ENCODE measurements at places on chromosomes 4 and X.

GRCh38 chr4:20393486-20394100 is 141.9 kb downstream of the SLIT2 start:
- DNase-seq, result no peak

DNA sequence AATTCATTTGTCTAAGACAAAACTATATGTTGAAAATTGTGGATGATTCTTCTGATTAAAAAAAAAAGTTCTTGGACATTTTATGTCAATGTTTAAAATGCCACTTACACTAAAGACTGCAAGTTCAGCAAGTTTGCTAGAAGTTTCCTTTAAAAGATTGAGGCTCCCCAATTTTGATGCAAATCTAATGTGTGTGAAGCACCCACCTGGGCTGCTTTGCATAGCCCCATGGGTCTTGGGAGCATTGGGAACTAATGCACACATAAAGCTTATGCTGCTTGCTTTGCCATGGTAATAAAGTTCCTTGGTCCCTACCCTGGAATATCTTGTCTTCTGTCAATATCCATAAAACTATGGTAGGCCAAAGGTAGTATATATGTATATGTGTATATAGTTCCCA is 725.9 kb upstream of the GRID2 start:
- no peak for DNase-seq

DNA sequence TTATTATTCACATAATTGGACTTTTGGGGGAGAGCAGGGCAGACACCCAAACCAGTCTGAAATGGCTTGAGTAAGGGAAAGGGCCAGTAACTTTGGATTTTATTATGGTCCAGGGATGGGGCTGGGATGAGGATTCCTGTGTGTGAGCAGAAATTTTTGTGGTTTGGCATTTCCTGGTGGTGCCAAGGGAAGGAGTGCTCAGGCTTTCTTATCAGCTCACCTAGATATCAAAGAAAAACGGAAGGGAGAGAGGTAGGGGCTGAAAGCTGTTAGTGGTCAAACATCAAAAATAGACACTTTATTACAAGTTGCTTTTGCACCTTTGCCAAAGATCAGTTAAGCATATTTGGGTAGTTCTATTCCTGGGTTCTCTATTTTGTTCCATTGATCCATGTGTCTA is 128.5 kb upstream of the DIPK2B start:
- DNase-seq, result no peak

DNA sequence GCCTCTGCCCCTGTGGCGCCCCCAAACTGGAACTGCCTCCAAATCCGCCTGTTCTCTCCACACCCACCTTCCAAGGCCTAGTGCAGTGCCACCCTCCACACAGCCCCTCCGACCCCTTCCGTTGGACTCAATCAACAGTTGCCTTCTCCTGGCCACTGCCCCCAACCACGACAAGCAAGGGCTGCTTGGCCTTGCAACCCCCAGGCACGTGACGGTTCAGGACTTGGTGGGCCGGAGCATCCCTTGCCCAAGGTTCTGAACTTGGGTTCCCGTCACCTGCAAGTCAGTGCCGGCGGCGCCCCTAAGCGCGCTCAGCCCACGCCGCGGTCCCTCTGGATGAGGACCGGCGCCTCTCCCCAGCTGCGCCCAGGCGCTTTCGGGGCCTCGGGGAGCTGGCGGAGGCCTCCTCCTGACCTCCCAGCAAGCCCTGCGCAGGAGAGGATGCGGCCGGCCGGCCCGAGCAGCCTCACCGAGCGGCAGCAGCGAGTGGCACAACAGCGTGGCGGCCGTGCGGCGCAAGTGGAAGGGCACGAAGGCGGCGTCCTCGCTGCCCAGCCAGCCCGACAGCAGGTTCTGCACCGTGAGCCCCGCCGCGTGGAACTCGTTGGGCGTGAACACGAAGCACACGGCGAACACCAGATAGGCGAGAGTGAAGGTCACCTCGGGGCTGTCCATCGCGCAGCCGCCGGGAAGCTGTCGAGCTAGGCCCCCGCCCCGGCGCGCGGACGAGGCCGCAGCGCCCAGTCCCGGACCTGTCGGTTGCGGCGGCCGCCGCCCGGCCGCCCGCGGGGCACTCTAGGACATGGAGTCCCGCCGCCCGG is 750 bp downstream of the TMEM129 start:
- DNase-seq, result no peak

DNA sequence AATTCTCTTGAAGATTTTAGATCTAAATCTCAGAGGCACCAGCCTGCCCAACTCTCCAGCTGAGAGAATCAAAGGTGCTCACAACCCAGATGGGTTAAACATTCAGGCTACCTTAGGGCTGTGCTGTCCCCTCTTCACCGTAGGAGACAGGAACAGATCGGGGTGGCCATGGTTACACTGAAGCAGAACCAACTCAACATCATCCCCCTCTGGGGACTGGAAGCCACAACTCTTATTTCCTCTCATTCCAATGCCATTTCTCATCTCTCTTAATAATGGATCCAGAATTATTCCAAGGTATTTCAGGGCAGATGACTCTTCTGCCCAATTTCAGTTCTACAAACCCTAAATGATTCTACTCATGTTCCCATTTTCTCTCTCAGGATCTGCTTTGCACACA is 109.7 kb downstream of the NKX6-1 start:
- DNase-seq, result no peak

- no peak for DNase-seq
Observed at GRCh38 chr4:155907556-155907955, 4.1 kb downstream of the TDO2 start.

DNA sequence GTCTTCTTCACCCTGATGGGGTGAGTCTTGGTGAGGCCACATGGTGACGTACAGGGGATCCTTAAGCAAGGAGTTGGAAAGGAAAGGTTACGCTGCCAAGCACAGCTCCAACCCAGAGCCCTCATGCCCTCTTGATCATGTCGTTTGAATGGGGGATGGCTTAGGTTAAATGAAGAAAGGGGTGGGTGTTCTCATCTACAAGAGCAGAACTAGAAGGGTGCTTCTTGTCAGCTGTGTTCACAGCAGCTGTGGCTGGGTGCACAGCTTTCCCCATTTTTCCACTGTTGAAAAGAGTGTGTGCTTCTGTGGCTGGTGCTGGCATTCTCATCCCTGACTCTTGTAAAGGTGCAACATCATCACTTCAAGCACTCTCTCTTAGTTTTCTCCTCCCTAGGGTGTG is 15.5 kb upstream of the SCRG1 start:
- DNase-seq, result no peak

GRCh38 chr4:99998062-99998867 is 48.2 kb upstream of the H2AZ1 start:
- no peak for DNase-seq

GRCh38 chr4:41221850-41222645 is 7.7 kb upstream of the APBB2 start:
- DNase-seq, result no peak

- DNase-seq, result no peak
Observed at GRCh38 chrX:50098241-50098640, 102.6 kb downstream of the AKAP4 start.

DNA sequence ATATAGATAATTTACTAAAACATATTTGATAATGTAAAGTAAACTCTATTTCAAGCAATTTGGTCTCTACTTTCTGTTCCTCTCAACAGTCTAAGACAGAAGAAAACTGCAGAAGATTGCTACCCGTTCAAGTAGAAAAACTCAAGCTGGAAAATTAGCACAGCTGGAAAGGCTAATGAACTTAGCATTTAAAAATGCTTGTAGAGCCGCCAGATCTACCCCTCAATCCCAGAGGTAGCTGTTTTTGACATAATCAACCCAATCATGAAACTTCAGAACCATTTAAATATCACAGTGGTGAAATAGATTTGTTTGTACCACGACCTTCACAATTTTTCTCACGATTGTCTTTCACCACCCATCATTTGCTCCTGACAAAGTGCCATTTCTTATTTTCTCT is 479.5 kb downstream of the SPRY1 start:
- DNase-seq, result no peak

- DNase-seq, result no peak
Observed at GRCh38 chrX:77446908-77447652, at the start of gene FGF16. TSS of gene FGF16 (plus strand) at chrX:77447389. CDS start at chrX:77447675, 286 bp downstream.

DNA sequence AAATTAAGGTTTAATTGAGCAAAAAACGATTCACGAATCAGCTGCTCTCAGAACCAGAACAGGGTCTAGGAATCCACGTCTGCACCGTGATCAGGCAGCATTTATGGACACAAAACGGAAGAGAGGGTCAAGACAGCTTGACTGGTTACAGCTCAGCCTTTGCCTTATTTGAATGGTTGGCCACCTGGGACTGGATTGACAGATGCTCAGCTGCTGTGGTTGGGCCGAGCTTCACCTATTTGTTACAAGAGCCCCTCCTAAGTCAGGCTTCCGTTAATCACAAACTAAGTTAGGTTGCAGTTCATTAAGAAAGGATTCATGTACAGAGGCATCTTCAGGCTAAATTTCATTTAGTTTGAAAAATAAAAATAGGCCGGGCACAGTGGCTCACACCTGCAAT is 50.6 kb upstream of the MAN2B2 start:
- no peak for DNase-seq
